ENCODE measurements at places on chromosomes 5 and 9.

- no peak for DNase-seq
Measured at GRCh38 chr5:159091596-159092331, 8.0 kb downstream of the EBF1 start.

GRCh38 chr5:139268364-139269202 is 25.0 kb upstream of the MATR3 start:
- no peak for DNase-seq

- DNase-seq = no peak
Measured at GRCh38 chr5:72096602-72097188, 10.6 kb upstream of the MAP1B start.

DNA sequence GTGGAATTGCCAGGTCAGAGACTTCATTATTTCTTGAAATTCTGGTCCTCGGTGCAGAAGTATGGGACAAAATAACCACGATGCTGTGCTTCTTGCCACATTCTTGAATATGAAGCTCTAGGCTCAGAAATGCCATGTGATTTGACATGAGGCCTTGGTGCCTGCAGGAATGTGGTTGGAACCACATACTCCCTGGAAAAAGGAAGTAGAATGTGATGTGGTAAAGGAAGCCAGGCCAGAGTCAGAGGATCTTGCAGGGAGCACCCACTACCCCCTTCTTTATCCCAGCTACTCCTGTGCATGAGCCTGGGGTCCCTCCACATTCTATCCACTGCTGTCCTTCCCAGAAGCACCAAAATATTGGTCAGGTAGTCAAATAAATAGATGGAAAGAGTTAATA is 80.9 kb downstream of the FOXD1 start:
- DNase-seq = no peak

- no peak for DNase-seq
Measured at GRCh38 chr5:4013106-4013898, 417.7 kb downstream of the IRX1 start.

- DNase-seq = no peak
Measured at GRCh38 chr5:31886206-31886605, 247.3 kb downstream of the PDZD2 start.

DNA sequence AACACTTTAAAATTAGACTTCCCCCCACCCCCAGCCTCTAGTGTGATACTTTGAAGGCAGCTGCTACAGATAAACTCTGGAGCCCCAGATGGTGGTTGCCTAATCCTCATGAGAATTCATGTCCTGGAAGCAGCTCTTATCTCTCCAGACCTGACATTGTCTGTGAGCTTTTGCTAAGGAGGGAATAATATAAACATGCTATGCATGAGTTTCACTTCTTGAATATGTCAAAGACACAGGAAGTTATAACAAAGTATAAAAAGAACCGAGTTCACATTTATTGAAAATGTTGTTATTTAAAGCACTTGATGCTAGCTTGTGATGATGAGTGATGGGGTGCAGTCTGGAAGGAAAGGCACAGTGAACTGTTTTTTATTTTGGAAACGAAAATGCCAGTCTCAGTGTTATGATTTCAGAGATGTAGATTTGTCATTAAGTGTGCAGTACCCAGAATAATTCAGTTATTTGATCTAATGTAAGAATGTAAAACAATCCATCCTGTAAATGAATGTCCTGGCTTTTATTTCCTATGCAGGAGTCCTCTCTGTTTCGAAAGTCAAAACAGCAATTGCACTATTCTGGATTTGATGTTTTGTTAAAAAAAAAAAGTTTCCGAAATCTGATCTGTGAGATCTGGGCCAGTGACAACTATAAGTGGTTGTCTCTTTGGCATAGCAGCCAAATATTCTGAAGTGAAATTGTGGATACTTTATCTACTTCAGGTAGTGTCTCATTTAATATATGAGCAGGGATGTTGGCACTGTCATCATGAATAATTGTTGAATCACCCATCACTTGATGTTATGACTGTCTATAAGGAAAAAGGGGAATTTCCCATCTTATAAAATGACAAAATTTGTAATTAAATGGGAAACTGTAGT is 77.0 kb downstream of the ZCCHC7 start:
- no peak for DNase-seq

GRCh38 chr9:125851979-125852378 is 104.8 kb downstream of the PBX3 start:
- no peak for DNase-seq

- no peak for DNase-seq
Measured at GRCh38 chr5:42970636-42971559, 69.2 kb downstream of the ANXA2R start.

DNA sequence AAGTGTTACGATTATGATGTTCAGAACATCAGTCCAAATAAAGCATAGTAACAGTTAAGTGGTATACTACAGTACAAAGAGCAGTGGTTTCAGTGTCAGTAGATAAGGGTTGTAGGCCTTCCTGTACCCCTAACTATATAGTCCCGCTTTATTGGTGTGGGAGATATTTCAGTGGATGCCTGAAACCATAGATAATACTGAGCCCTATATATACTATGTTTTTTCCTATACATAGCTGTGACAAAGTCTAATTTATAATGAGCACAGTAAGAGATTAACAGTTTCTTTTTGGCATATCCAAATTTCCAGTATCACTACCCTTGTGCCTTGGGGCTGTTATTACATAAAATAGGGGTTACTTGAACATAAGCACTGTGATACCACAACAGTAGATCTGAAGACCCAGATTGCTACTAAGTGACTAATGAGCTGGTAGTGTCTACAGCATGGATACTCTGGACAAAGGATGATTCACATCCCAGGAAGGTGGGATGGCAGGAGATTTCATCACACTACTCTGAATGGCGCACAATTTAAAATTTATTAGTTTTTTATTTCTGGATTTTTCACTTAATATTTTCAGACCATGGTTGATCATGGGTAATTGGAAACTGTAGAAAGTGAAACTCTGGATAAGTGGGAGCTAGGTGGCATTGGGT is 119.3 kb downstream of the RPS23 start:
- DNase-seq = no peak

DNA sequence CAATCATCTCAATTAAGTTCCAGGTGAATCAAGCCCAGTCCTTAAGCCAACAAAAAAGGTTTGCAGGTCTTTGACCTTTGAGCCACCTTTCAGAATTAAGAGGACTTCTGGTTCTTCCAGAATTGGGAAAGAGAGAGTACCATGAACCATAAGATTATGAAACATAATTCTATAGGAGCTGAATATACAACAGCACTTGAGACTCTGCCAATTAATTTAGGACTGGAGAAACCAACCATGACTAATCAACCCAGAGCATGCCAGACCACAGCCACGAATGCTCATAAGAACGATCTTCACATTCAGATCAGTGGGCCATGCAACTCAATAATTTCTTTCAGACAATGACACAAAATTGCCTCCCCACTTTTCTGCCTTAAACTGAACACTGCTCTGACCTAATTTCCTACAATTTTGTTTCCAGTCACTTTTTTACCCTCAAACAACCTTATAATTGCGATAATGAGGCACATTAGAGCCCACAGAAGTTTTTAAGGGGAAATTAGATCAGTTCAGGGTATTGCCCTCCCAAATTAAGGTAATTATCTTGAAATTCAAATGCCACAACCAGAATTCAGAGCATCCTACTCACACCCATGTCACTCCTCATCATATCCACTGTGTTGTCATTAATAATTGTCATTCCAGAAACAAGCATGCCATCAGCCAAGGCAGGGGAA is 213.4 kb downstream of the ATPSCKMT start:
- no peak for DNase-seq

DNA sequence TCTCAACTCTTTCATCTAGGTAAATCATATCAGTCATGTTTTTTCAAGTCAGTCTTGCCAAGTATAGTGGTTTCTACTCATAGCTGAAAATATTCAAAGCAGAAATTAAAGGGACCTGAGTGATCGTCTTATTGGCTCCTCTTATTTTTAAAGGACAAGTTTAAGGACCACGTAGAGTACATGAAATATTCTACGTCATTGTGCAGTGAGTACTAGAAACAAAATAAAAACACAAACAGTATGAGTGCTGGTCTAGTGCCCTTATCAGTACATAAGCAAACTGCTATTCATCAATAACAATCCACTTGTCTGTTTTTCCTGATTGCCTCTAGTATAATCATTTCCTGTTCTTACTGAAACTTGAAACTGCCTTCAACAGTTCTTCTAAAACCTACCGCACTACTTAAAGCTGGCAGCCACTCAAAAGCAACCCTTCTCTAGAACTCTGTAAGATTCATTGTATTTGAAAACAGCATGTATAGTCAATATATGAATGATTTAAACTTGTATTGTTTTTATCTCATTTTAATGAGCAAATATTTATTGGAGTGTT is 853.7 kb downstream of the TAF11L14 start:
- DNase-seq = no peak

- no peak for DNase-seq
Measured at GRCh38 chr5:133163839-133164238, 112.0 kb downstream of the HSPA4 start.

- DNase-seq = no peak
Measured at GRCh38 chr9:26937816-26938371, 9.1 kb downstream of the PLAA start.

DNA sequence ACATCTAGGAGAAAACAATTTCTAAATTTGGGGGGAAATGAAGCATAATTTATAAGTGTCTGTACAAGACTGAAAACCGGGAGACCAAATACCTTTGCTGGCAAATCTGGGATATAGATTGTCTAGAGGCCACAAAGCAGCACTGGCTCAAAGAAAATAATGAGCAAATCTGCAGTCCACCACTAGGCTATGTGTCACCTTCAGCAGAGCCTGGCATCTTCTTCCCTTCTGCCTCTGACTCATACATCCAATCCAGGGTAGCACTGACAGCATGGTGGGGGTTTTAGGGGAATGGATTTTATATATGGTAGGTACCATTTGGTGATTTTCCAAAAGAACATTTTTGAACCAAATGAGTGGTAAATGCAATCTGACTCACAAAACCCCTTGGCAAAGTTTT is 12.8 kb downstream of the FAM81B start:
- no peak for DNase-seq

DNA sequence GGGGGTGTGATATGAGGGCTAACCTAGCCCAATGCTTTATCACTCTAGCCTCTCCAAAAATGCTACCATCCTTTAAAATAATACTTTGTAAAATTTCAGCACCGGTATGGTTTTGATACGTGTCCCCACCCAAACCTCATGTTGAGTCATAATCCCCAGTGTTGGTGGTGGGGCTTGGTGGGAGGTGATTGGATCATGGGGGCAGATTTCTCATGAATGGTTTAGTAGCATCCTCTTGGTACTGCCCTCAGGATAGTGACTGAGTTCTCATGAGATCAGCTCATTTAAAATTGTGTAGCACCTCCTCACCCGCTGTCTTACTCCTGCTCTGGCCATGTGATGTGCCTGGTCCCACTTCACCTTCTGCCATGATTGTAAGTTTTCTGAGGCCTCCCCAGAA is 35.0 kb upstream of the ANKH start:
- no peak for DNase-seq

- DNase-seq = peak; percentile 64
Measured at GRCh38 chr5:16178745-16179372, 732 bp downstream of the MARCHF11 start.

- DNase-seq = no peak
Measured at GRCh38 chr5:139407517-139407916, 3.6 kb upstream of the SPATA24 start.

GRCh38 chr9:101387871-101388506 is 3.2 kb upstream of the BAAT start:
- DNase-seq = peak; percentile 25

DNA sequence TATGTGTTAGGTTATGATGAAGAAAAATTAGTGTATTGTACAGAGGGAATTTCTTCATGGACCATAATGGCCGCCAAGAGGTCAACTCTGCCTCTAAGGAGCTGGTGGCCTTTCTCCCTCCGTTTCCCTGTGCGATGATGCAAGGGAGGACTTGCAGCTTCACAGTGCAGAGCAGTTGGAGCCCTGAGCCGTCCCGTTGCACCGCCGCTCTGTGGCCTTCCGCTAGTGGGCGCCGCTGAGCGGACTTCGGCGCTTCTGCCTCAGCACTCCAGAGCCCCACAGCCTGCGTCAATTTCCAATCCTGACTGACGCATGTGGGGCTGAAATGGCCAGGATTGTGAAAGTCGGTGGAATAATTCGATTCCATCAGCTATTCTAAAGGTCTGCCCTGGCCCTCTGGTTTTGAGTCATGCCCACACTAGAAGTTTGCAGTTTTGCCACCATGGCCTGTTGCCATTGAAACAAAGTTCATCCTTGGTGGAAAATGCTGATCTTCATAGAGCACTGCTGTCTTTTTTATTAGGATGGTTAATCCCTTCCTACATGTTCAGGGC is 22.7 kb upstream of the LECT2 start:
- DNase-seq = peak; percentile 95

- no peak for DNase-seq
Measured at GRCh38 chr5:176803943-176804498, 6.3 kb upstream of the UNC5A start.

DNA sequence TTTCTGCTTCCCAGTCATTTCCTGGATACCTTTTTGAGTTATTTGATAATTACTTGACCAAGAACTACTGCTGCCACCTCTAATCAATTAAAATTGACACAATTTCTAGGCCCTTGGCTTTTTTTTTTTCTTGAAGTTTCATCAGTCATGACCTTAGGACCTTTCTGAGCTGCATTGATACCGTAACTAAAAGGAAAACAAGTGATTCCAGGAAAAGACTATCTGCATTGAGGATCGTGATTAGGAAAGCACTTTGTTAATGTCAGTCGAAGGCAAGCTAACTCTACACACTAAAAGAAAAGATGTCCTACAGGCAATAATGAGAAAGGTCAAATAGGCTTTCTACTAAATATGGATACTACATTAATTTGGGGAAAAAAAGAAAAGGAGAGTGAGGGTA is 69.9 kb downstream of the ARSB start:
- no peak for DNase-seq

- no peak for DNase-seq
Measured at GRCh38 chr9:72627956-72628540, 106.6 kb downstream of the TMC1 start.
